Transverse colon (tissue), 4 donors: ENCODE measurements at places on chromosomes 16 and 17. TPM values are rescaled to one million over a fixed set of nuclear protein-coding genes. Genes with fewer than 3 reads are reported as not detected.

HAS3 gene
- 8.2 TPM for total RNA-seq

HIC1 gene
- total RNA-seq: 32.5 TPM

DNA sequence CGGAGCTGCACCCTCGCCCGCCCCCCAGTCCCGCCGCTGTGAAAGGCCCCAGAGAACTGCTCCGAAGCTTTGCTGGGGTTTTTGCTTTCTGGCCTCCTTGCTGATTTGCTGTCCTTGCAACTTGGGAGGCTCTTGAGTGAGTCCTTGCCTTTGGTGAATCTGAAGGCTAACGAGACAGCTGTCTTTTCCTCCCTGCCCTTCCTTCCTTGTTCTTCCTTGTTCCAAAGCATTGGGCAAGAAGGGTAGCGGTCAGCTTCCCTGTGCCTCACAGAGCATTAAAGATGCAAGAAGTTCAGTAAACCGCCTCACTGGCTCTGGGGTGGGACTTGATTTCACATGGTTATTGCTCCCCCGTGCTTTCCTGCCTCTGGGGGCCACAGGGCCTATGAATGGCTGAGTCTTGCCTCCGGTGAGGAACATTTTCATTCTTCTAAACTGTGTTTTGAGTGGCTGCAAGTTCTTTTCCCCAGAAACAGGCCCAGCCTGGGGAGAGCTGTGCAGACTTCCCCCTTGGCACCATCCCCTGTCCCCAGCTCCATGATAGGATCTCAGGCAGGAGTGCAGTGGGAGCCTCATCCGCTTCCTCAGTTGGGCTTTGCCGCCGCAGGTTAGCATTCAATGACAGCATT is 1.4 kb downstream of the YPEL2 start:
- peak; percentile 35 for DNase-seq
- peak overlapping the region; percentile 93 for H3K27ac ChIP-seq
- no peaks in the 10 kb centered on the region for H3K36me3 ChIP-seq
- H3K4me3 ChIP-seq: peak overlapping the region; percentile 96
- H3K27me3 ChIP-seq: no peaks in the 10 kb centered on the region

DNA sequence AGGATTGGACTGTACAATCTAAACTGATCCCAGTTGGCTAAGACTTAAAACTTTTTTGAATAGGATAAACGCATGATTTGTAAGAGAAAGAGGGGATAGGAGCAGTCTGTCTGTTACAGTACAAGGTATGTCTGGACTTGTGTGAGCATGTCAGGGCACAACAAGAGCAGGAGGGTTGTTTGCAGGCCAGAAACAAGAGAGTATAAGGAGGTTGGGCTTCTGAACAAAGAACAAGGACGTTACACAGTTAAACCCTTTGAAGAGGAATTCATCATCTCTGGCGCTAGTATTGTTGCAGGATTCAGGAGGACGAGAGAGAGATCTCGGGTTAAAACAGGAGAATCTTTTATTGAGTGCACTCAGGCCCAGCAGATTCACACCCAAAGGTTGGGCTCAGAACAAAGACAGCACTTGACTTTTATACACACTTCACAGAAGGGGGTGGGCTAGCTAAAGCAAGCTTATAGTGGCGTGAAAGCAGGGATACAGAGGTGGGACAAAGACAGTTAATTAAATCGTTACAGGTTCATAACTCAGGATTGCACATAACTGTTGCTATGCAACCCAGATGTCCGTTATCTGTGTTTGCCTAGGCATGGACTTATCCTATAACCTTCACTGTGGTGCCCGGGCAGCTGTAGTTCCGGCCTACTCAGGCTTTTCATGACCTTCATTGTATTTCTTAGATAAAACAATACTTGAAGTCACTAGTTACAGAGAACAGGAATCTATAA is 34.3 kb downstream of the SEC14L1 start:
- H3K4me3 ChIP-seq: no peak overlapping the region
- H3K27ac ChIP-seq: no peak overlapping the region
- H3K36me3 ChIP-seq: peaks cover 18% of the 10 kb centered on the region

DNA sequence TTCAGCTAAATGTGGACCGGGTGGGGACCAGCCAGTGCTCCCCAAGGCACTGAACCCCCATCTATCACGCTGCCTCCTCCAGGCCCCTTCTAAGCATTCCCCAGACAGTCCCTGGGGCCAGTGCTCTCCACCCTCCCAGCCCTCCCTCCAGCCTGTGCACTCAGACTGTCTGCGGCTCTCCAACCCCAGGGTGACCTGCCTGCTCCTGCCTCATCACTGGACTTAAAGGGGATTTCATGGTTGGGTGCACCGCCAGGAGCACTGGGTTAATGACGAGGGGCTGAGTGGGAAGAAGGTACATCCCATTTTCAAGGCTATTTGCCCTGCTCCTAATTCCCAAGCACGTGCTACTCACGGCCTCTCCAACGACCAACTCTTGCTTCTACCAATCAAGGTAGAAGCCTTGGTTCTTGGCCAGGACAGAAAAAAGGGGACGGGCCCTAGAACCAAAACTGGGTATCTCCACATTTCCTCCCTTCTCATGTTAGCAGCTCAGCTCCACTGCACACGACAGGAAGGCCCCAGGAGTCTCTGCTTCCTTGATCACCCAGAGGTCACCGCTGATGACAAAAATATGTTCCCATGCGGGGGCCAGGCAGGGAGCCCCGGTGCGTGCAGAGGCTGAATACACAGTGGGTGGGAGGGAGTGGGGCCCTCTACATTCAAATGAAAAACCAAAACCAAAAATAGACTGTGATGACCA is 3.5 kb upstream of the ABR start:
- H3K27ac ChIP-seq: no peak overlapping the region
- no peak for DNase-seq
- H3K4me1 ChIP-seq: peaks cover 44% of the 10 kb centered on the region
- H3K4me3 ChIP-seq: no peak overlapping the region

DNA sequence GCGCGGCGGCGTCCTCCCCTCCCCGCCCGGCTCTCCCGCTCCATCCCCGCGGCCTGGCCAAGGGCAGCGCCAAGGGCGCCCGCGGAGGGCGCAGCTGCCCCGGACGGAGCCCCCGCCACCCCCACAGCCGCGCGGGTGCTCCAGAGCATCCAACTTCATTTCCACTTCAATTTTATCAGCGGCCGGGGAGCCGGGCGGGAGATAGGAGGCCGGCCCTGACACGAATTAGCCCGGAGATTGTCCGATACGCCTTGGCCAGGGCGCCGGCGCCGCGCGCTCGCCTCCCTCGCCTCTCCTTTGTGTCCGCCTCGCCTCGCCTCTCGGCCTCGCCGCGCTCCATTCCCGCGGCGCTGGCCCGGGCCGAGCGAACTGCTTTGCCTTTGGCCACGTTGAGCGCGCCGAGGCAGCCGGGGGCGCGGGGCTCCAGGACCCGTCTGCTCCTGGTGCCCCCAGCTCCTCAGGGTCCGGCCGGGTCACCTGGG is 129.1 kb upstream of the LHX1 start:
- peaks cover 7% of the 10 kb centered on the region for H3K4me1 ChIP-seq
- H3K27me3 ChIP-seq: peaks cover 90% of the 10 kb centered on the region
- no peaks in the 10 kb centered on the region for H3K36me3 ChIP-seq
- H3K4me3 ChIP-seq: no peak overlapping the region
- no peak for DNase-seq

DNA sequence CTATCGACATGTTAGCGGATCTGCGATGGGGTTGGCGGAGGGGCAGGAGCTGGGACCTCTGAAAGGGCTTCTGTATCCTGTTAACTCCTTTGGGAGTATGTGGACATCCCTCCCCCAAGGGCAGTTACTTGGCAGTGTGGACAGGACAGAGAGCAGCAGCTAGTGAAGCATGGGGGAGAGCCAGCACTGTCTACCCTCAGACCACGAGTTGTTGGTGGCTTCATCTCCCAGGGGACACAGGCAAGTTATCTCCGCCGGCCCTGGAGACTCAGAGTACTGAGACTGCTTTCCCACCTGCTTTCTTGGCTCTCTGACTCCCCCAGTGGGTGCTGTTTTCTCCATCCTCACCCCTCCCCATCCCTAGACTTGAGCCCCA is 5.3 kb upstream of the GFAP start:
- no peak overlapping the region for H3K27ac ChIP-seq
- H3K27me3 ChIP-seq: peaks cover 13% of the 10 kb centered on the region
- peak; percentile 1 for DNase-seq
- H3K36me3 ChIP-seq: no peaks in the 10 kb centered on the region
